ENCODE measurements at places on chromosomes 5 and 9.
A peak's percentile ranks its signal among the peaks of the same experiment; 100 is the strongest.

- peak; percentile 26 for DNase-seq
These were observed 846 bp upstream of the TRAF1 start for GRCh38 chr9:120927269-120928014.

GRCh38 chr9:21350787-21351186 is at the start of gene IFNA6:
Gene IFNA6, minus strand, starts transcription at chr9:21350887. Its CDS starts 0 bp downstream, at chr9:21350887.
- DNase-seq, result no peak

- no peak for DNase-seq
These were observed 17.0 kb downstream of the WNK2 start for GRCh38 chr9:93200989-93201334.

GRCh38 chr9:110189559-110190320 is 18.2 kb downstream of the C9orf152 start:
- no peak for DNase-seq

DNA sequence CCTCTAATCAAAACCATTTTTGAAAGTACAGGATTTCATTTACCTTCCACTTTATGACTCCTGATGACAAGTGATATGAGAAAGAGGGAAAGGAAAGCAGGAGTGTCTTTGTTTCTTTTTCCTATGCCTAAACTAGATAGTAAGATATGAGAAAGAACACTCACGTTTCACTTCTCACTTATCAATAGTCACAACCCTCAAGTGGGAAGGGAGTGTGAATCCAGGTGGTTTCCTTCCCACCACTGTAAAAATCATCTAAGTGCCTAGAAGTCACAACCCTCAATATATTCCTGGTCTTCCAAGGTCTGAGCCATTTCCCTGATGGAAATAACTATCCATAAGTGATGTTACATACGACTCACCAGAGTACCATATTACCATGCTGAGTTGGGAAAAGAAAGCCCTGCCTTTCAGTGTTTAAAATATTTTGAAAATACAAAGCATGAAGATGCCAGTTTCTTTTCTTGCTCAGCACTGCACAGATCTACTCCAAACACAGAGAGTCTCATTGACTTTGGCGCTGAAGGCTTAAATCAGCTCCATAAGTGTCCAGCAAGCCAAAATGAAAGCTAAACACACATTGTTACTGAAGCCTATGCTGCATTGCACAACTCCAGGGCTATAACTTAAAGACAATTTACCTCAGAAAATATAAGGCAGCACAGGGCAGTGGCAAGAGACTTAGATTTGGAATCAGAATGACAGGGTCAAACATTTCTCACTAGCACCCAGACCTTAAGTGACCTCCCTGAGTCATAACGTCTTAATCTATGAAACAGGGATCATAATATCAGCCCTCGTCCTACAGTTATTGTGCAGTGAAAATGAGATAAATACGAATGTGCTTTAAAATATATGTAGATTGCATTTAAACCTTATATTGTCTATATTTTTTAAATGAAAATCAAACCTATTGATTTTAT is 301.2 kb downstream of the KIAA0825 start:
- no peak for DNase-seq

DNA sequence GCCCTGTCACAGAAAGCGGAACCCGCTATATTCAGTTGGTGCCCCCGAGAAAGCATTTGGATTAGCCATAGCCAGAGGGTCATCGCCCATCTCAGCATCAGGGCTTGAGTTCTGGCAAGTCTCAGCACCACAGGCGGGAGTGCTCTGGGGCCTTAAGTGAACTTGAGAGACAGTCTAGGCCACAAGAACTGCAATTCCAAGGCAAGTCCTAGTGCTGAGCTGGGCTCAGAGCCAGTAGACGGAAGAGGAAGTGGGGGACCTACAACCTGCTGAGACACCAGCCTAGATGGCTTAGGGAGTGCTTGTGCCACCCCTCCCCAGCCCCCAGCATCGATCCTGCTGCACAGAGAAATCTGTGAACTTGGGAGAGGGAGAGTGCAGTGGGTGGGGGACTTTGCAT is 594.9 kb downstream of the CCDC171 start:
- DNase-seq, result no peak

DNA sequence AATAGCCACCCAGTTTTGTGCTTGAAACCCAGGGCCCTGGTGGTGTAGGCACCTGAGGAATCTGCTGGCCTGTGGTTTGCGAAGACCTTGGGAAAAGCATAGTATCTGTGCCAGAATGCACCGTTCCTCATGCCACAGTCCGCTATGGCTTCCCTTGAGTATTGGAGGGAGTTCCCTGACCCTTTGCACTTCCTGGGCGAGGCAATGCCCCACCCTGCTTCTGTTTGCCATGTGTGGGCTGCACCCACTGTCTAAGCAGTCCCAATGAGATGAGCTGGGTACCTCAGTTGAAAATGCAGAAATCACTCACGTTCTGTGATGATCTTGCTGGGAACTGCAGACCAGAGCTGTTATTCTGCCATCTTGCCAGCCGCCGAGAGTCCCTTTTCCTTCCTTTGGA is 483.5 kb downstream of the AGTPBP1 start:
- no peak for DNase-seq

GRCh38 chr9:116103976-116104820 is 49.4 kb upstream of the PAPPA start:
- no peak for DNase-seq

GRCh38 chr5:85395526-85395925 is 1010.8 kb upstream of the EDIL3 start:
- no peak for DNase-seq

GRCh38 chr5:61263072-61263471 is 69.0 kb upstream of the ZSWIM6 start:
- DNase-seq, result no peak

- DNase-seq, result no peak
These were observed 1342.1 kb upstream of the C9orf72 start for GRCh38 chr9:28915202-28915930.

DNA sequence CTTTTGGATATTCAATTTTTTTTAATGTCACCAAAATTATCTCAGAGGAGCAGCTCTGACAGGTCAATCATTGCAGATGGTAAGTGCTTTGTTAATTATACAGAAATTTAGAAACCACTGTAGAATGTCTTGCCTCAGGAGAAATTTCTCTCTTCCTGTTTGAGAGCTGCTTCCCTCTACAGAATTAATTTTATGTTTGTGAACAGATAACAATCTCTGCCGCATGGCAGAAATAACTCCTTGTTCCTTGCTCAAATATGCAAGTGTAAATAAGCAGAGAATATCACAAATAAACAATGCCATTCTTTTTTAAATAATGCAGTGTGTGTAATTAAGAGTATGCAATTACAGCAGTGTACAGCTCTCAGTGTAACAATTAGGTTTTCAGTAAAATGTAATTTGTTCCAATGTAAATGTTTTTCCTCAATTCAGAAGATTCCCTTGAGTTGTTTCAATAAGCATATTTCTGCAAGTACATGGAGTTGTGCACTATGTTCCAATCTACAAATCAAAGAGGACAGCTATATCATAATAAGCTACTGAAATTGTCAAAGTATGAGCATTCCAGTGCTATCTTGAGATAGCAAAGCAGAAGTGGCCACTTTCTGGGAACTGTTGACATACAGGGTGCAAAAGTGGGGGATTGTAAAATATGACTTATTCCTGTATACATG is 1012.8 kb downstream of the MAT2B start:
- no peak for DNase-seq

DNA sequence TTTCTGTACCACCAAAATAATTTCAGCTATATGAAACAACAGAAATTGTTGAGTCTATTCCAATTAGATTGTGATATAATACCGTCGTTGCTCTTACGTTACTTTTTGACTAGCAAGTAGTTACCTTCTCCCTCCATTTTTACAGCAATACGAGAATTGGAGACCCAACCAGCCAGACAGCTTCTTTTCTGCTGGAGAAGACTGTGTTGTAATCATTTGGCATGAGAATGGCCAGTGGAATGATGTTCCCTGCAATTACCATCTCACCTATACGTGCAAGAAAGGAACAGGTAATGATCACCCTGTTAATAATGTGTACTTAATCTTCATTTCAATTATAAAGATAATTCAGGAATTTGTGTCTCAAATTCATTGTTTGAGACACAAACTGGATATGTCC is 100.7 kb downstream of the VCAN start:
- no peak for DNase-seq

- peak; percentile 72 for DNase-seq
These were observed 36.8 kb downstream of the C9orf50 start for GRCh38 chr9:129584136-129584535.

DNA sequence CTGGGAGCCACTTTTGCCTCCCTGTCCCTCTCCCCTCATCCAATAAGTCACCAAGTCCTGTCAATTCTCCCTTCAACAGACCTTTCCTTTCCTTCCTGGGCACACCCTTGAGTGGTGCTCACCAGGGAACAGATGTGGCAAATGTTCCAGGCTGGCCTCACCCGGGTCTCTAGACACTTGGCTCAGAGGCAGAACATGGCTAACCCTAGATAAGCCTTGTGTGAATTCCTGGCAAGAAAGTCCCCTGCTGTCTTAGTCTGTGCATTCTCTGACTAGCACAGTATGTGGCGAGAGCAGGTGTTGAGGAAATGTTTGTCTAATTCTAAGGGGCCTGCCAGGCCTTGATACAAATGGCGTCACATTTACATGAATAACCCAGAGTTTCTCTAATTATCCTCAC is 41.2 kb upstream of the PTGS1 start:
- DNase-seq, result no peak

DNA sequence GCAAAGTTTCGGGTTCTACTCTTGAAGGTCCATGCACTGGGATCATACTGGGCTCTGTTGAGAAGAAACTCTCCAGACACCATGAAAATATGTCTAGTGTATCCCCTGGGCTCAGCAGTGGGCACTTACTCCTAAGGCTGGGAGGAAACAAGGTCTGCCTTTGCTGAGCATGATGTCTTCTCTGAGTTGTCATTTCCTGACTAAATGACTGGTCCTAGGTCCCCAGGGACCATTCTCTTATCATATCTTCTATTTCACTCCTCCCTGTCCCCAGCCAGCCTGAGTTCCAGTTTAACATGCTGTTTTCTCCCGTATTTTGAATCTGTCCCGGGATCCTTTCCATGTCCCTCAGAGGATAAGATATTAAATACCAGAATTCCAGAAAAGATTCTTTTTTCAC is 225.4 kb downstream of the MTRR start:
- DNase-seq, result no peak

- peak; percentile 20 for DNase-seq
These were observed 15.7 kb downstream of the PNPLA7 start for GRCh38 chr9:137534256-137535119.

GRCh38 chr9:752201-752600 is 89.3 kb upstream of the DMRT1 start:
- DNase-seq, result no peak

GRCh38 chr5:2169430-2169808 is 286.7 kb upstream of the IRX4 start:
- DNase-seq, result no peak

GRCh38 chr5:156474251-156474650 is 147.3 kb downstream of the SGCD start:
- no peak for DNase-seq

GRCh38 chr9:120524863-120525262 is 55.1 kb downstream of the CDK5RAP2 start:
- no peak for DNase-seq

- DNase-seq, result no peak
These were observed 7.8 kb downstream of the KCNV2 start for GRCh38 chr9:2725126-2725525.

- DNase-seq, result no peak
These were observed 225.0 kb downstream of the AOPEP start for GRCh38 chr9:94951324-94952135.

DNA sequence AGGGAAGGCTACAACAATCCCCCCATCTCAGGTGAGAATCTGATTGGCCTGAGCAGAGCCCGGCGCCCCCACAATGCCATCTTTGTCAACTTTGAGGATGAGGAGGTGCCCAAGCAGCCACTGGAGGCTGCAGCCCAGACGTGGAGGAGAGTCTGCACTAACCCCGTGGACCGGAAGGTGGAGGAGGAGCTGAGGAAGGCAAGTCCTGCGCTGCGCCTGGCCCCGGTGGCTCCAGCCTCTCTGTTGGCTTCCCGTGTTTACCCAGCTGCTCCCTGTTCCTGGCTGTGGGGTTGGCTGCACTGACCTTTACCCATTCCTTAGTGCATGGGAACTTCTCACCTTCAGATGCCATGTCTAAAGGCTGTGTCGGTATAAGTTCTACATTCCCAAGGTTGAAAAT is 11.0 kb upstream of the CEL start:
- no peak for DNase-seq

DNA sequence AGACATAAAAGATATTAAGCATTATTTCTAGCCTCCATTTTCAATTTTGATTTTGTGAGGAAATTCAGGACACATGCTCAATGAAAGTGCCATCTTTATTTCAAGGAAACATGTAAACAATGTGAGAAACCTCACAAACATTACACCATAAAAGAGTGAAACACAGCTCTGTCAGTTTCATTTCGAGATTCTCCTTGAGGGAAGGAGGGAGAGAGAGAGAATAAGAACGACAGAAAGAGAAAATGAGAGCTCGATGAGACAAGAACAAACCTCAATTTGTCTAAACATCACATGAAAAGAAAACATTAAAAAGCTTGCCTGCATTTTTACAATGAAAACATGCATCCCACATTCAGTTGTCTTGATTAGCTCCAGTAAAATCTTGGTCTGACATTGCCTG is 553.5 kb upstream of the MEF2C start:
- DNase-seq, result no peak

DNA sequence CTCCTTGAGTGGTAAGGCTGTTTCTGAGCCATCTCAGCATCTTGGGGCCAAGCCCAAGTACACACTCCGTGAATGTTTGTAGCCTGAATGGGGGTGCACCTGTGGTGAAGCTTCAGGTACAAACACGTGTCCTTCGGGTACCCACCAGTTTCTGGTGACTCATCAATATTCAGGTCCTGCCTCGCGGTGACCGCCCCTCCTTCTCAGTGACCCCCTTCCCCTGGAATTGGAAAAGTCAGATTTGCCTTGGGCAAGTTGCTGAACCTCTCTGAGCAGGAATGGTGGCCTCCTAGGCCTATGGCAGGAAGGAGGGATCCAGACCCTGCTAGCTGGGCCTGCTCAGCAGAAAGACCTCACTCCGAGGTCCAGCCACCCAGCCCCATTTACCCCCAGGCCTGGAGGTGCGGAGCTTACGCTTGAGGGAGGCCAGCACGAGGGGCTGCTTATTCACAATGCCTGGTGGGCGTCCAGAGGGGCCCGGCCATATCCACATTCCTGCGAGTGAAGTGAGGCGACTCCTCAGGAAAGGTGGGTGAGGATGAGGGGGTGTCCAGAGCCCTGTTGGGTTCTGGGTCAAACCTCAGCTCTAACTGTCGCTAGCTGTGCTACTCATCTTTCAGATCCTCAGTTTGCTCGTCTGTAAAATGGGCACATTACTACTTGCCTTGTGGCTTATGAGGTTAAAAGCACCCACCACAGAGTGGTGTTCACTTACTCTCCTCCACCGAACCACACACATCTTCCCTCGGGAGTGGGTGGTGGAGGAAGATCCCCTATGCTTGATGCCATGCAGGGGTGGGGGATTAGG is 7.0 kb downstream of the ADGRD2 start:
- DNase-seq, result no peak

DNA sequence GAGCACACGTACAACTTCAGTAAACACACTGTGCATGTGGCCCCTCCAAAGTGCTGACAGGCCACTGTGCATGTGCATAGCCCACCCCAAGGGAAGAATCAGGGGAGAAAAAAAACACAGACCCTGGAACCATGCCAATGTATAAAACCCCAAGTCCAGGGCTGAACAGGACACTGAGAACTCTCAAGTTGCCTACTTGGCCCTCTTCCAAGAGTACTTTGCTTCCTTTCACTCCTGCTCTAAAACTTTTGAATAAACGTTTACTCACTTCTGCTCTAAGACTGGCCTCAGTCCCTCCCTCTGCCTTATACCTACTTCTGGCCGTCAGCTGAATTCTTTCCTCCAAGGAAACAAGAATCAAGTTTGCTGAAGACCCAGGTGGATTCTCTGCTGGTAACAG is 77.7 kb upstream of the NFIB start:
- no peak for DNase-seq
